ENCODE measurements at places on chromosomes 4 and X. TPM values are rescaled to one million over a fixed set of nuclear protein-coding genes. Genes with fewer than 3 reads are reported as not detected.
A peak's percentile ranks its signal among the peaks of the same experiment; 100 is the strongest.

- peaks cover 13% of the 10 kb centered on the region for H3K4me1 ChIP-seq
- H3K27me3 ChIP-seq = no peaks in the 10 kb centered on the region
- H3K4me3 ChIP-seq = no peak overlapping the region
- DNase-seq = no peak
- no peaks in the 10 kb centered on the region for H3K36me3 ChIP-seq
These were observed 155.4 kb downstream of the AFAP1 start for GRCh38 chr4:7784131-7784870.

GRCh38 chrX:23729214-23729613, 13.9 kb downstream of the ACOT9 start:
- H3K27ac ChIP-seq = no peak overlapping the region
- no peaks in the 10 kb centered on the region for H3K27me3 ChIP-seq
- no peaks in the 10 kb centered on the region for H3K36me3 ChIP-seq
- H3K4me3 ChIP-seq = no peak overlapping the region

DNA sequence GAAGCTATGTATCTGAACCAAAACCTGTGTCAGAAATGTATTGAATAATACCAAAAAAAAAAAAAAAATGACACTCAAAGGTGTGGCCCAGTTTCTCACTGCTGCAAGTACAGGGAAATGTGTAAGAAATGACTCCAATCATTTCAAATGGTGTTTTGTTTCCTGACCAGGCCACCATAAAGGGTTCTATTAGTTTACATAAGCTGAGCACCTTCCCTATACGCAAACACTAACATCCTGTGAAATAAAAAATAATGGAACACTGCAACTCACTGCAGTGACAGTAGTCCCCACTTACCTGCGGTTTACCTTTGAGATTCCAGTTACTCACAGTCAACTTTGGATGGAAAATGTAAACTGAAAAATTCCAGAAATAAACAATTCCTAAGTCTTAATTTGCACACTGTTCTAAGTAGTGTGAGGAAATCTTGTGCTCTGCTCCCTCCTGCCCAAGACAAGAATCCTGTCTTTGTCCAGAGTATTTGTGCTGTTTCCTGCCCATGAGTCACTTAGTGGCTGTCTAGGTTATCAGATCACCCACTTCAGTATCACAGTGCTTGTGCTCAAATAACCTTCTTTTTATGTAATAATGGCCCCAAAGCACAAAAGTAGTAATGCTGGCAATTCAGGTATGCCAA, 265.3 kb downstream of the RCHY1 start:
- DNase-seq = no peak
- no peaks in the 10 kb centered on the region for H3K27me3 ChIP-seq
- no peak overlapping the region for H3K27ac ChIP-seq

DNA sequence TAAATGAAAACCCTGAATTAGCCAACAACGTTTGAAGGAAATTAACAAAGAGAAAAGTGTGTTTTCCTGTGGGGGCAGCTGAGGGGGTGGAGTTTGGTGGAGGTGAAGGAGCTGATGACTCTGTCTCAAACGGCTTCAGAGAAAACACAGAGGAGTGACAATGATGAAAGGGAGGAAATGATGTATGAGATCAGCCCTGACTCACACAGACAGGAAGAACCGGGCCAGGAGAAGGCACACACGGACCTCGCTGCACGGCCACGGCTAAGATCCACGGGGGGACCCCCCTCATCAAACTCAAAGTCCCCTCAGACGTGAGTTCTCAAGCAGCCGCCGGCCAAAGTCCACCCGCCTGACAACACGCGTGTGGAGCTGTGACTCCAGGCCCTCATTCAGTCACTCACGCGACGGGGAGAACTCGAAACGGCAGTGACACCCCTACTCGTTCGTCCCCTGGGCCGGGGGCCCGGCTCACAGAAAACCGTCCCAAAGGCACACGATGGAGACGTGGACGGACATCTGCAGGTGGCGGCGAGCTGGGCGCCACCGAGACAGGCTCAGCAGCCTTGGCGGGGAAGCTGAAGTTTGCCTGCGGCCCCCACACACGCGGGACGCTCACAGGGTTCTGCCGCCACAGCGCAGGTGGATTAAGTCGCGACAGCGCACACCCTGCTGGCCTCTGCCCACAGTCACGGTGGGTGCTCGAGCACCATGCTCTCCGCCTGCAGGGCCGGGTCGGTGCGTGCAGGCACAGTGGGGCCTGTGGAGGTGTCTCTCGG, 28.8 kb downstream of the PPP2R3B start:
- no peaks in the 10 kb centered on the region for H3K4me1 ChIP-seq
- H3K36me3 ChIP-seq = peaks cover 4% of the 10 kb centered on the region
- no peaks in the 10 kb centered on the region for H3K27me3 ChIP-seq
- no peak overlapping the region for H3K4me3 ChIP-seq
- H3K27ac ChIP-seq = no peak overlapping the region

DNA sequence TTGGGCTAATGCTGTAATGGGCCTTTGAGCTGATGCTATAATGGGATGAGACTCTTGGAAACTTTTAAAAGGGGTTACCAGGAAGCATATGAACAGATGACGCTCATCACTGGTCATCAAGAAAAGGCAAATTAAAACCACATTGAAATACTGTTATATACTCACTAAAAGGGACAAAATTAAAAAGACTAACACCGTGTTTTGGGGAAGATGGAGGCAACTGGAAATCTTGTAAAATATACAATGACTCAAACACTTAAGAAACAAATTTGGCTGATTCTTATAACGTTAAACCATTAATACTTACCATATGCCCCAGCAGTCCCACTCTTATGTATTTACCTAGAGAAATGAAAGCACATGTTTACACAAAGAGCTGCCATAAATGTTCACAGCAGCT, 207.2 kb upstream of the GPRIN3 start:
- H3K27me3 ChIP-seq = no peaks in the 10 kb centered on the region
- H3K27ac ChIP-seq = no peak overlapping the region
- no peak overlapping the region for H3K4me3 ChIP-seq
- H3K4me1 ChIP-seq = no peaks in the 10 kb centered on the region

GRCh38 chr4:107987916-107988762, 1.6 kb upstream of the HADH start:
- H3K27ac ChIP-seq = no peak overlapping the region
- H3K36me3 ChIP-seq = no peaks in the 10 kb centered on the region
- H3K4me1 ChIP-seq = peaks cover 12% of the 10 kb centered on the region
- no peak overlapping the region for H3K4me3 ChIP-seq
- no peak for DNase-seq

GRCh38 chr4:1210971-1211370, 38.0 kb downstream of the CTBP1 start:
- H3K27ac ChIP-seq = no peak overlapping the region
- no peaks in the 10 kb centered on the region for H3K36me3 ChIP-seq
- no peaks in the 10 kb centered on the region for H3K27me3 ChIP-seq

DNA sequence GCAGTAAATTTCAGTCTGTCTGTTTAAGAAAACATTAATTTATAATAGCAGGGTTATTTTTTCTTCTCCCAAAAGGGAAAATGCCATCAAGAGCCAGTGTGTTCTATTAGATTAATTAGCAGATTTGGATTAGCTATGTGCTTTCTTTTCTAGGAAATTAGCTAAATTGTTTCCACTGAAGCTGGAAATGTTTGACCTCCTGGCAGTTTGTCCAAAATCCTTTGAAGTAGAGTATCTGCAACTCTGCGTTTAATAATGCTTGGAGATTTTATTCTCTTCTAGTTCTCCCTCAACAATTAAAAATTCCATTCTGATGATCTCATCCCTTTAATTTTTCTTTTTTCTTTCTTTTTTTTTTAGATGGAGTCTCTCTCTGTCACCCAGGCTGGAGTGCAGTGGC, 27.1 kb upstream of the HOPX start:
- DNase-seq = no peak
- H3K27ac ChIP-seq = no peak overlapping the region
- no peak overlapping the region for H3K4me3 ChIP-seq
- H3K36me3 ChIP-seq = no peaks in the 10 kb centered on the region
- no peaks in the 10 kb centered on the region for H3K27me3 ChIP-seq

DNA sequence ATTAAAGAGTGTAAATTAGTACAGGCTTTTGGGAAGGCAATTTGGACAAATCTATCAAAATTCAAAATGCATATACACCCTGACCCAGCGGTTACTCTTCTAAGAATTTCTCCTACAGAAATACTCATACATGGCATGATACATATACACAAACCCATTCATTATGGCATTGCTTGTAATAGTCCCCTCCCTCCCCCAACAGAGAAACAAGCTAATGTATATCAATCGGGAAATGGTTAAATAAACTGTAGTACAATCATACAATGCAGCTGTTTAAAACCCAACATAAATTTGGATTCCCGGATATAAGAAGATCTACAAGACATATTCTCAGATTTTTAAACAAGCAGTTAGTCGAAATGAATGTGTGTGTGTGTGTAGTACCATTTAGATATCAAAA, 808 bp downstream of the HUWE1 start:
- H3K4me1 ChIP-seq = no peaks in the 10 kb centered on the region
- no peak for DNase-seq
- peak overlapping the region; percentile 55 for H3K4me3 ChIP-seq
- no peaks in the 10 kb centered on the region for H3K27me3 ChIP-seq
- peak overlapping the region; percentile 85 for H3K27ac ChIP-seq

- no peak overlapping the region for H3K27ac ChIP-seq
- H3K36me3 ChIP-seq = no peaks in the 10 kb centered on the region
- DNase-seq = no peak
- H3K4me3 ChIP-seq = no peak overlapping the region
- no peaks in the 10 kb centered on the region for H3K27me3 ChIP-seq
- H3K4me1 ChIP-seq = no peaks in the 10 kb centered on the region
These were observed 111.6 kb downstream of the APOOL start for GRCh38 chrX:85115252-85115651.

GRCh38 chrX:153371256-153371655, 29.9 kb downstream of the PNMA6E start:
- peak overlapping the region; percentile 41 for H3K27ac ChIP-seq
- H3K4me1 ChIP-seq = peaks cover 11% of the 10 kb centered on the region
- peak; percentile 69 for DNase-seq

GRCh38 chrX:105552395-105552794, 269.9 kb upstream of the NRK start:
- H3K36me3 ChIP-seq = no peaks in the 10 kb centered on the region
- H3K4me1 ChIP-seq = no peaks in the 10 kb centered on the region
- no peak overlapping the region for H3K27ac ChIP-seq
- H3K27me3 ChIP-seq = no peaks in the 10 kb centered on the region

- no peaks in the 10 kb centered on the region for H3K36me3 ChIP-seq
- H3K4me1 ChIP-seq = peaks cover 1% of the 10 kb centered on the region
- H3K27me3 ChIP-seq = no peaks in the 10 kb centered on the region
- DNase-seq = peak; percentile 21
- peak overlapping the region; percentile 46 for H3K4me3 ChIP-seq
These were observed 51.5 kb upstream of the TRIM2 start for GRCh38 chr4:153152501-153153338.

DNA sequence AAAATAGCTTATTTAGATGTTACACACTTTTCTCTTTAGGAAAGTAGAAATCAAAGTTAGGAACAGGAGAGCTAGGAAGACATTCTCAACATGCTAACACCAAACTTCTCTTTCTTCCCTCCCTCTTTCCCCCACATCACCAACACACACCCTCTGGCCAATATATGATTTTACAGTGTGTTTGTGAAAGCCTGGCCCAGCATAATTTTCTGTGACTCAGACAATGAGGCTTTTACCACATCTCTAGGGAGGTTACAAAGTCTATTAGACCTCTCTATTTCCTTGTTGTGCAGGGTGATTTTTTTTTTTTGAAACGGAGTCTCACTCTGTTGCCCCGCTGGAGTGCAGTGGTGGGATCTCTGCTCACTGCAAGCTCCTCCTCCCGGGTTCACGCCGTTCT, 189.9 kb downstream of the AASDH start:
- no peak overlapping the region for H3K27ac ChIP-seq
- no peaks in the 10 kb centered on the region for H3K27me3 ChIP-seq
- no peaks in the 10 kb centered on the region for H3K36me3 ChIP-seq
- H3K4me3 ChIP-seq = no peak overlapping the region
- no peak for DNase-seq

DNA sequence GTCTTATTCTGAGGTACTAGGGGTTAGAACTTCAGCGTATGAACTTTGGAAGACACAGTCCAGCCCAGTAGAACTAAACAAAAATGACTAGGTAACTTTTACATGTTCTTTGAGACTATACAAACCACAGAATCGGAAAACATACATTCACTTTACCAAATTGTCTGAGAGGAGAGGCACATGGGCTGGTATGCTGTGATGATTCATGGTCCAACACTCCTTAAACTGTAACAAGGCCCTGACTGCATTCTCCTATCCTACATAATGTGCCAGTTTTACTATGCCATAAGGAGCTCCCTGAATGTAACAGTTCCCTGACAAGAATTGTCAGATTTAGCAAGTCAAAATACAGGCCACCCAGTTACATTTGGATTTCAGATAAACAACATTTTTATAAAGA, 640.0 kb downstream of the RAB28 start:
- H3K4me3 ChIP-seq = no peak overlapping the region
- no peak overlapping the region for H3K27ac ChIP-seq
- H3K27me3 ChIP-seq = no peaks in the 10 kb centered on the region
- no peak for DNase-seq
- no peaks in the 10 kb centered on the region for H3K36me3 ChIP-seq

GRCh38 chr4:32858361-32858760, 2138.2 kb downstream of the PCDH7 start:
- no peaks in the 10 kb centered on the region for H3K4me1 ChIP-seq
- no peak overlapping the region for H3K4me3 ChIP-seq
- no peaks in the 10 kb centered on the region for H3K27me3 ChIP-seq
- no peaks in the 10 kb centered on the region for H3K36me3 ChIP-seq
- no peak for DNase-seq

GRCh38 chr4:24975510-24975909, 55.2 kb downstream of the LGI2 start:
- no peak for DNase-seq
- H3K36me3 ChIP-seq = no peaks in the 10 kb centered on the region
- H3K4me3 ChIP-seq = no peak overlapping the region
- no peaks in the 10 kb centered on the region for H3K4me1 ChIP-seq
- no peak overlapping the region for H3K27ac ChIP-seq

GRCh38 chrX:55005256-55005655, 5.1 kb downstream of the APEX2 start:
- no peaks in the 10 kb centered on the region for H3K27me3 ChIP-seq
- H3K27ac ChIP-seq = no peak overlapping the region
- H3K36me3 ChIP-seq = no peaks in the 10 kb centered on the region
- H3K4me1 ChIP-seq = peaks cover 10% of the 10 kb centered on the region

GRCh38 chr4:2231082-2231481, 10.8 kb downstream of the HAUS3 start:
- no peak overlapping the region for H3K4me3 ChIP-seq
- no peaks in the 10 kb centered on the region for H3K4me1 ChIP-seq
- H3K27ac ChIP-seq = no peak overlapping the region
- no peak for DNase-seq
- peaks cover 2% of the 10 kb centered on the region for H3K36me3 ChIP-seq
- no peaks in the 10 kb centered on the region for H3K27me3 ChIP-seq

DNA sequence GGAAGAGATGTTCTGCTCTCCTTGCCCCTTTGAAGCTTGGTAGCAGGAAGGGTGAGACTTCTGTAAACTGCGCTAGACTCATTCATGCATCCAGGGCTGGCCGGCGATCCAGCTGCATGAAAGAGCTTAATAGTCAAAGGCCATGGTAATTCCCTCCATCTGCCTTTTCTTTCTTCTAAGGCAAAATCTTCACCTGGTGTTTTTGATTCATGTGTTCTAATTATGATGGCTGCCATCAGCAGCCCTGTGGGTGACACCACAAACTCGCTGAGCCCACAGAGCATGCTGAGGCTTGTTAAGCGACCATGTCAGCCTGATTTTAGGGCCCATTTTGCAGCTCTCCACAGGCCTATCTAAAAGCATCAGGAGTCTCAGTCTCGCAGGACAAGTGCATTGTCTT, 450.1 kb upstream of the TENM3 start:
- H3K4me1 ChIP-seq = no peaks in the 10 kb centered on the region
- no peaks in the 10 kb centered on the region for H3K27me3 ChIP-seq
- no peaks in the 10 kb centered on the region for H3K36me3 ChIP-seq
- no peak overlapping the region for H3K27ac ChIP-seq
- no peak overlapping the region for H3K4me3 ChIP-seq
- no peak for DNase-seq

The CTAG1A gene
- polyA plus RNA-seq = not detected

The GAGE13 gene
- polyA plus RNA-seq = not detected

The RS1 gene
- polyA plus RNA-seq = not detected

The SPIN4 gene
- 2.6 TPM for polyA plus RNA-seq
